ENCODE measurements at places on chromosomes 11 and 22.

DNA sequence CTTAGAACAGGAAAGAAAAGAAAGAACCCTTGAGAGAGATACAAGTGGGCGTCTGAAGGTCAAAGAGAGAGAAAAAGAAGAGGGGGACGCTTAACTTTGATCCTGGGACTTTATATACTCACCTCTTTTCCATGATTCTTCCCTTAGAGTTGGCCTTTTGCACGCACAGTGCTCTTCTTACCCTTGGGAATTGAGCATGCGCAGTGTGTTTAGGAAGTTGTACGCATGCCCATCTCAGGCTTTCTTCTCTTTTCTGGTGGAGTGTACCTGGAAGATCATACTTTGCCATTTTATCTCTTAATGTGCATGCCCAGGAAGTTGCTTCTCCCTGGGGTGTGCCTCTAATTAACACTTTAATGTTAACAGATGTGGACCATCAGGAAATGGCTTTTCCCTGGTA lies 229.6 kb upstream of the ANO3 start:
- DNase-seq, result no peak

DNA sequence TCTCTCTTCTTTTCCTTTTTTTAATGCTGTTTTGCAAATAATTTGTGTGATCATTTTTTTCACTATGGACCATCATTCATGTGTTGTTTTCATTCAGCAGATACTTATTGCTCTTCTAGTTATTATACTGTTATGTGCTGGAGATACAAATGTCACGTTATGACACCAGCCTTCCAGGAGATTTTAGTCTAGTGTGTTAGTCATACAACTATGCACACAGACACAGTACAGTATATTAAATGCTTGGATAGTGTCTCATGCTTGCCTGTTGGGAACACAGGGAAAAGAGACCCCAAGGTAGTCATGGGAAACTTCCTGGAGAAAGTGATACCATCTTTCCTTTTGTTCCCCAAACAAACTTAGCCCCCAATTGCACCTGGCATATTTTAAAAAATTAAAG lies 116.1 kb downstream of the UVRAG start:
- DNase-seq, result no peak

GRCh38 chr11:26044389-26044788 lies 287.5 kb upstream of the ANO3 start:
- no peak for DNase-seq

DNA sequence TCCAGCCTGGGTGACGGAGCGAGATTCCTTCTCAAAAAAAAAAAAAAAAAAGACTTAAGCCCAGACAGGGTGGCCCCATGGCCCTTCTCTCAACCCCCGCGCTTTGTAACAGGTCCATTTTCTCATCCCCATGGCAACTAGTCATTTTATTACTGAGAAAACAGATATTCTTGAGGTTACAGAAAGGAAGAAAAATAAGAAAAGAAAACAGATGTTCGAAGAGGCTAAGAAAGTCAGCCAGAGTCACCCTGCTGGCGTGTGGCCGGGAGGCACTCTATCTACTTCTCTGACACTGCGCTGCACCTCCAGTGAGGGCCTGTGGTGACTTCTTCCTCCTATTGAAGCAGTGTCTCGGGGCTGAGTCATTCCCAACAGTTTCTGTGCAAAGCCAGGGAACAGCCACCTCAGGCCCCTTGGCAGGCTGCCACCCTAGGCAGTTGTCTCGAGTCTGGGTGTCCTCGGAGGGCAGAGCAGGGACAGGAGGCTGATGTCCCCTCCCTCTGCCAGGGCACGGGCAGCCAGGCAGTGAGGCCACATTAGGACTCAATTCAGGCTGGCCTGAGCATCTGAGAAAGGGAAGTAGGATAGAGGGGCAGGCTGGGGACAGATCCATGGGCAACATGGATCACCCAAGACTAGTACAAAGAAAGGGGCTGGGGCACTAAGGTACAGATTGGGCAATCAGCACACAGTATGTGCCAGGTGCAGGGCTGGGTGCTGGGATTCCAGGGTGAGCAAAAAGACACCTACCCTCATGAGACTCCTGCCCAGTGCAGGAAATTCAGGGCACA lies 16.4 kb upstream of the SYVN1 start:
- DNase-seq, result no peak

DNA sequence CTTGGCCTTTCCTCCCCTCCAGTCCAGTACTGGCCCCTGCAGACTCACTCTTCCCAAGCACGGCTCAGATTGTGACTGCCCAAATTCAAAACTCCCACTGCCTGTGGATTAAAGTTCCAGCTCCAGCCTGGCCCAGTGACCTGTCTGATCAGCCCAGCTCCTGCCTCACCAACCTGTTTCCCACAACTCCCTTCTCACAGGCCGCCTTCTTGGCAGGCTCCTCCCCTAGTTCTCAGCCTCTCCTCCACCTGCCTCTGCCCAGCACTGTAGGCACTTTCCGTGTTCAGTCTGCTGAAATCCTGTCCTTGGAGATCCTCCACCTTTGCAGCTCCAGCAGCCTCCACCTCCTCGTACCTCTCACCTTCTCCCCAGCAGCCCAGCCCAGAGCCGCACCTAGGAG lies 68.6 kb downstream of the MICAL2 start:
- no peak for DNase-seq

DNA sequence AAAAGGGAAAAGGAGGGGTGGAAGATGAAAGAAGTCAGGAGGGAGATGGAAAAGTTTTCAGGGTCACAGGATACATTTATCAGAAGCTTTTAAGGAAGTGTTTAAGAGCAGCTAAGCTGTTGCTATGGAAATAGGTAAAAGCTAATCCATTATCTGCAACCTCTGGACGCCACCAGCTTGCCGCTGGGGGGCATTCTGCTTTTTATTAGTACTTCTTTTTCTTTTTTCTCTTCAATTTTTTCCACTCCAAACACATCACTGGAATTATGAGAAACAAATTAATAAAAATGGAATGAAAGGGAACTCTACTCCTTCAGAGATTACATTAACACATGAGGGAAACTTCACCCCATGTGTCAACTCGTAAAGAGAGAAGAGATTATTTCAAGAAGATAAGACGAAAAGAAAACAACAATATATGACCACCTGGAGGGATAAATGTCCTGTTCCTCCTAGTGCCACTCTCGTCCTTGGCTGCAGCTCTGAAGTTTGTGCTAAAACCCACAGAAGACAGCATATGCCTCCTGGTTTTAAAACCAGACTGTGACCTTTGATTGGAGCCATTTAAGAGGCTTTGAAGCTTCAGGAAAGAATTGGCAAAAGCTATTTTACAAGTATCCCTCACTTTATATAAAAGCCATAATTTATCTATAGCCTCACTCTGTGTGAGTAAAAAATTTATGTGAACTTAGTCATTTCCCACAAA lies 972.8 kb downstream of the OPCML start:
- DNase-seq, result no peak

- no peak for DNase-seq
Measured at GRCh38 chr11:19792510-19792909, 79.9 kb downstream of the NAV2 start.

GRCh38 chr11:96875712-96876111 lies 485.9 kb downstream of the JRKL start:
- DNase-seq, result no peak

GRCh38 chr11:57313788-57314135 lies 11.0 kb downstream of the TNKS1BP1 start:
- no peak for DNase-seq

GRCh38 chr11:111652184-111652583 lies 49.9 kb downstream of the SIK2 start:
- no peak for DNase-seq

All from stimulated activated CD4-positive, alpha-beta T cell treated with anti-CD3 and anti-CD28 coated beads, TNF-alpha, amount 100 ng/mL, for 4 hours (primary cell).